ENCODE measurements at places on chromosomes 13 and 19.

DNA sequence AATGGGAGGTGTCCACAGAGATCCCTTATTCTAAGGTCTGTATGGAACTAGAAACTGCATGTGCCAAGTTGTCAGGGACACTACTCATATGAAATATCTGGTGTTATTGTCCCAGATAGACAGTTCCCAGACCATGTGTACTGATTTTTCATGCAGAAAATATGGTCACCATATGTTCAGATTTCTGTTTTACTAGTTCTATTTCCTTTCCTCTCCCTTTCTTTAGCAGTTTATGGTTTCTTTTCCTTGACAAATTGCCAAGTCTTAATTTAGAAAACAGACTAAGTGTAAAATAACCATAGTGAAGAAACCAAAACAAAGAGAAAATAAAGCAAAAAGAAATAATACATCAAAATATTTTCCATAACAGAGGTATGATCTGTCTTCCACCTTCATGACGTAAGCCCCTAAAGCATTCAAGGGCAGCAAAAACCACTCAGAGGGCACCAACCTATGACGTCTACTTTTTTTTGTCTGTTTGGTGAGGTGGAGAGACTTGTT, 248.5 kb downstream of the KCTD12 start:
- no peak for DNase-seq

DNA sequence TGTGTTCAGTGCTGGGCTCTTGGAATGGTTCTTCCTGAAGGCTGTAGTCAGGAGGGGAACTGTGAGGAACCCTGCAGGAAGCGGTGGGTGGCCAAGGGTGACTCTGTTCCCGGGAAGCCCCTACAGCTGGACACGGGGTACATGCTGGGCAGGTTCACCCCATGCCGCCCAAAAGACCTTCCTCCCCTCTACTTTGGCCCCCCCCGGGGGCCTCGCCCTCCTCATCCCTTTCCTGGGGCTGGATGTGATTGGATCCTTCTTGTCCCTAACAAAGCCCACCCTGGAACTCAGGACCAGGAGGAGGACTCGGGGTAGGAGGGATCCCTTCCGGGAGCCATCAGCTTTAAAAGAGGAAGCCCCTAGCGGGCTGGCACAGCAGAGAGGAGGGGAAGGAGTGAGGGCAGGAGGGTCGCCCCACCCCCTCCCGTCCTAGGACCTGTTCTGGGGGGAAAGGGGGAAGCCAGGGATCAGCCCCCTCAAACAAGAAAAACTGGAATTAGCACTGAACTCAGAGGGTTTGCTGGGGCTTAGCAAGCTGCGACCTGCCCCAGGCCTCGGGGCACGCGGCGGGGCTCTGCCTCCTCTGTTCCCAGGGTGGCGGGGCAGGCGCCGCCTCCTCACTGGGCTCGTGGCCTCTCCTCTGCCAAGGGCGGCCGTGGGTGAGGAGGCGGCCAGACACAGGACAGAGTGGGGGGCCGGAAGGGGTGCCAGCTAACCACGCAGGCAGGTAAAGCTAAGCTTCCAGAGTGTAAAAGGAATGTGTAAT, 4.0 kb downstream of the CEBPA start:
- DNase-seq, result no peak

DNA sequence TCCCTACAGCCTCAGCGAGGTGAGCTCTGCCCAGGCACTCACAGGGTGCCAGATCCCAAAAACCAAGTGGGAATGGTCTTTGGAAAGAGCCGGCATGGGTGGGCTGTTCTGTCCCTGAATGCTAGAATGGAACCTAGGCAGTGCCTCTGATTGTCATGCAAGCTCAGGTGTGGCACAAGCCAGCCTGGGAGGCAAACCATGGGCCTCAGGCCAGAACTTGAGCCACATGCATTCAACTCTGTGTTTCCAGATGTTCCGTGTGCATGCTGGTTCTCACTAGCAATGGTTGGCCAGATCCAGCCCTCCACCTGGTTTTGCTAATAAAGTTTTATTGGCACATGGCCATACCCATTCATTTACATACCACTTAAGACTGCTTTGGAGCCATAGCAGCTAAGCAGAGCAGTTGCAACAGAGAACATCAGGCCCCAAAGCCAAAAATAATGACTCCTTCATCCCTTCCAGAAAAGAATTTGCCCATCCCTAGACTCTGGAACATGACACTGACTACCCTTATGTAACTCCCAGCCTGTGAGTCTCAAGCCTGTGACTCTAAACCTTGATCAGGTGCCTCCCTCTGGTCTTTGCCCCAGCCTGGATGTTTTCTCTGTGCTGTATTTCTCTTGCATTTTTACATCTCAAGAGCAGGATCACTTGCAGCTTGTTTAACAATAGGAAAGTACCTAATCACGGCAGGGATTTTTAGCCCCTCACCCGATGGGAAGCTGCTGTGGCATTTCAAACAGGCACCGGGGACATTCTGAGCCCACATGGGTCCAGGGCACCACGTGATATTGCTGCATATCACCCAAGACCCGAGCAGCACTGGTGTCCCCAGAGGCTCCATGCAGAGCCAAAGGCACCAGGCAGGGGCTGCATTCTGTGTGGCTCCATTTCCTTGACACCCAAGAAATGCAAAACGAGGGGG, 55.4 kb upstream of the USE1 start:
- DNase-seq, result no peak

- DNase-seq, result peak; percentile 84
Measured at GRCh38 chr19:35154525-35155406, at the start of gene FXYD5. TSS of gene FXYD5 (plus strand) at chr19:35154735. CDS start at chr19:35155551, 816 bp downstream.

DNA sequence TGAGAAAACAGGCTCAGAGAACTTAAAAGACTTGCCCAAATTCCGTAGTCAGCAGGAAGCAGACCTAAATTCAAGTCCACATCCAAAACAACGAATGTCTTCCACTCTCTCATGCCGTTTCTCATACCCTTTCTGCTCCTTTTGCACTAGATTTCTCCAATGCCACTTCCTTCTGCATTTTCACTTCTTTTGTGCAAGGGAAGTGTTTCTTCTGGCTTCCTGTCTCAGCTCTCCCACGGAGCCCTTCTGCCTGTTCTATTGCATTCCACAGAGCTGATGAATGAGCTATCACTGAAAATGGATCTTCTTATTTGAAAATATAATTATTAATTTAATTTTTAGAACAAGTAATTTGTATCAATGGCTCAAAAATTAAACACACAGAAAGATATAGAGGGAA, 56.1 kb upstream of the STK24 start:
- no peak for DNase-seq

GRCh38 chr13:52749419-52749818, 9.8 kb upstream of the CNMD start:
- DNase-seq, result no peak

DNA sequence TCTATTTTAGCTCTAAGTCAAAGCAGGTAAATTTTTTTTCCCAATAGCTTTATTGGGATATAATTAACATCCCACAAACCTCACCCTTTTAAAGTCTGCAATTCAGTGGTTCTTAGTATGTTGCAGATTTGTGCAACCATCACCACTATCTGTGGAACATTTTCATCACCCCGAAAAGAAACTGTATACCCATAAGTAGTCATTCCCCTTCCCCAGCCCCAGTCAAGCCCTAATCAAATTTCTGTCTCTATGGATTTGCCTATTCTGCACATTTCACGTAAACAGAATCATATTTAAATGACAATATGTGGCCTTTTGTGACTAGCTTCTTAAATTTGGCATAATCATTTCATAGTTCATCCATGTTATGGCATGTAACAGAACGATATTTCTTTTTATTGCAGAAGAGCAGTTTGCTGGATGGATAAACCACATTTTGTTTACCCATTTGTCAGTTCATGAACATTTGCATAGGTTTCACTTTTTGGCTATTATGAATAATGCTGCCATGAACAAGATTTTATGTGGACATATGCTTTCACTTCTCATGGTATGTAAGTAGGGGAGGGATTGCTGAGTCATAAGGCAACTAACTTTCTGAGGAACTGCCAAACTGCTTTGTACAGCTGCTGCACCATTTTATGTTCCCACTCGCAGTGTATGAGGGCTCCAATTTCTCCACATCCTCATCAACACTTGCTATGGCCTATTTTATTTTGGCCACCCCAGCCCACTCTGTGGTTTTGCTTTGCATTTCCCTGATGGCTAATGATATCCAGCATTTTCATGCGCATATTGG, 10.9 kb downstream of the SLC46A3 start:
- no peak for DNase-seq

DNA sequence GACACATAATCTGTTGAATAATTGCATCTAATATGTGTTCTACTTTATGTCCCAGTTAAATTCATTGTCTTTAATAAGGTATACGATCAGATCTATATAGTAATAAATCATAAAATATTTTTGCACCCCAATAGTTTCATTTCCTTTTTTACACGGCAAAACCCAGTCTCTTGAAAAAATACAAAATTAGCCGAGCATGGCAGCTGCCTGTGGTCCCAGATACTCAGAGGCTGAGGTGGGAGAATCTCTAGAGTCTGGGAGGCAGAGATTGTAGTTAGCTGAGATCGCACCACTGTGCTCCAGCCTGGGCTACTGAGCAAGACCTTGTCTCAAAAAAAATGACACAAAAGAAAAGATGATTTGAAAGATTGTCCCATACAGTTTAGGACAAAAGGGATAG, 52.3 kb upstream of the PARP4 start:
- no peak for DNase-seq

- no peak for DNase-seq
Measured at GRCh38 chr19:45376045-45376724, 5.8 kb upstream of the ERCC2 start.

- no peak for DNase-seq
Measured at GRCh38 chr19:49718991-49719390, 28.1 kb downstream of the CPT1C start.

DNA sequence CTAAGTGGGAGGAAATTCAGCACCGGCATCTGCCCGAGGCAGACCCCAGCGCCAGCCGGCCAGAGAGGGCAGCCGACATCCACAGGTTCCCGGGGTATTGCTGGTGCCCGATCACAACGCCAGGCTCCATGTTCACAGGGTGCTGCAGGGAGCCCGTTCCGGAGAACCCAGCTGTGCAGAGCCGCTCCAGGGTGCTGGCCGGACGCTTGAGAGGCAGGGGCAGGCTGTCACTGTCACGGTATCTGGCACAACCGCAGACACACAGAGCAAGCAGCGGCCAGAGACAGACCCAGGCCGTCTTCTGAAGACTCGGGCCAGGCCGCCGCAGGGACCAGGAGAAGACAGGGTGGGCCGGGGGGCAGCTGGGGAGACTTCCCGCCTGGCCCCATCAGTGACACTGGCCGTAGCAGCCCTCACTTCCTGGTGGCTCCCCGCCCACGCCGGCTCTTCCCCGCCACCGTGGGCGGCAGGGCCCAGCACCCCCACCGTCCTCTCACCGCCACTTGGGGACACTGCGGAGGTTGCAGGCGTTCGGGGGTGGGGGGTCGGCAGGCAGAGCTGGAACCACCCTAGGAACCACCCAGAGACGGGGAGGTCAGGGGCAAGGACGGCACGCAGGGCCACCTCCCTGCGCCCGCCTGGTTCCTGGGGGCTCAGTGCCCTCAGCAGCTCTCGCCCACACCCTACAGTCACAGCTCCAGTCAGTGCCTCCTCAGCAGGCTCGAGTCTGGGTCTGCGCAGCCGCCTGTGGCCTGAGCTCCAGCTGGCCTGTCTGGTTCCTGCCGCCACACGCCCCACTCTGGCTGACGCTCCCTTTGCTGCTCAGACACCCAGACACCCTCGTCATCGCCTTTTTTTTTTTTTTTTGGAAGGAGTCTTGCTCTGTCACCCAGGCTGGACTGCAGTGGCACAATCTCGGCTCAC, 3.8 kb downstream of the RNF126 start:
- DNase-seq, result no peak

GRCh38 chr13:36074659-36075058, 56.5 kb downstream of the DCLK1 start:
- no peak for DNase-seq

DNA sequence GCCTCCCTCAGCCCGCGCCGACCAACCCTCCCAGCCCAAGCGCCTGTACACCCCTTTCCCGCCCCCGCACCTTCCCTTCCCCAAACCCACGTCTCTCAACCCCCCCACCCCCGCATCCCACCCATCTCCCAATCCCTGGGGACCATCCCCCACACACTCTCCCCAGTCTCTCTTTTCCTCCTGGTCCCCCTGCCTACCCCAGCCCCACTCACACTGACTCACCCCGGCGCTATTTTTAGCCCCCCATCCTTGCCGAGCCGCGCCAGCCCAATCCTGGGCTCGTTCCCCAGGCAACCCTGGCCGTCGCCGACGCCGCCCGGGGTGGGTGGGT, 11.7 kb downstream of the CIC start:
- DNase-seq, result no peak

DNA sequence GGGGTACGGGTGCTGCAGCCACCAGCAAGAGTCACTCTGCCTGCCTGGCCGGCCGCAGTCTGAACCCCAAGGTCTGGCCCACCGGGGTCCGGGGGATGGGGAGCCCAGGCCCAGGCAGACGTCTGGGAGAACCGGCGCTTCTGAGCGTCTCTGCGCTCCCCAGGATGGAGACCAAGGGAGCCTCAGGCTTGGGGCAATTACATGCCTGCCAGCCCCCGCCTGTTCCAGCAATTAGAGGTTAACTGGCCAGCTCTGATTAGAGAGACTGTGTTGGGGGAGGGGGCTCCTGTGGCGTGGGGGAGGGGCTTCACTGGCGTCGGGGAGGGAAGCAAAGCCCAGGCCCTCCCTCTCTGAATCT, 11.9 kb downstream of the MEIS3 start:
- DNase-seq, result no peak

GRCh38 chr19:5632657-5633056, 9.8 kb downstream of the SAFB start:
- no peak for DNase-seq

GRCh38 chr19:50720921-50721381, 1.3 kb upstream of the SHANK1 start:
- DNase-seq, result no peak

GRCh38 chr19:24033963-24034342, 53.0 kb upstream of the ZNF254 start:
- DNase-seq, result no peak

DNA sequence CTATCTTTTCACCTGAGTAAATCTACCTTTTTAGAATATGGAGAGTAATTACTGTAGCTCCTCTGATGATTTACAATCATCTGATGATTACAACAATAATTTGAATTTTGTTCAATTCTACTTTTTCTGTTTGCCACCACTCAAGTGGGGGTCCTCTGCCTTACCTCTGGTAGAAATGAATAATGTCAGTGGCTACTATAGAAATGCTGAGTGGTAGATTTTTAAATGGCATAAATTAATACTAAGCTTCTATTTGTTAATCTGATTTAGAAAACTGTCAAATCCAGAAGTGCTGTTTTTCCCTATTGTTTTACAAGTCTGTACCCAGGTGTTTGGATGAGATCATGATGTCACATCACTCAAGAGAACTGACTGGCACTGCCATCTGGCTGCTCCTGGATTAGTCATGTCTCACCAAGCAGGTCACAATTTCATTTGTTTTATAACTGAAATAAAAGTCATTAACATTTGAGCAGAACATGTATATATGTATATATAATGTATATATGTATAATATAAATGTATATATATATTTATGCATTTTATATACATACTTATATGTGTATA, 494.8 kb downstream of the TBC1D4 start:
- no peak for DNase-seq

DNA sequence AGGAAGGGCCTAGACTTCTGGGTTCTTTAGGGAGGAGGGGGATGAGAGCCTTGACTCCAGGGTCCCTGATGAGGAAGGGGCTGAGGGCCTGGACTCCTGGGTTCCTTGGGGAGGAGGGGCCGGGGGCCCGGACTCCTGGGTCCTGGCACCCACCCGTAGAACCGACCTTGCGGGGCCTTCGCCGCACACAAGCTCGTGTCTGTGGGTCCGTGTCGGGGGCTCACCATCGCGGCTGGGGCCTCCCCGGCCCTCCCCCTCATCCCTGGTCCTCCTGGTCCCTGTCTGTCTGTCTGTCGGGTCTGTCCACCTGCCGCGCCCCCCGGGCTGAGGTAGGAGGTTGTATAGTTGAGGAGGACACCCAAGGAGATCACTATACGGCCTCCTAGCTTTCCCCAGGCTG, 662 bp upstream of the SPACA6 start:
- DNase-seq, result no peak
